ENCODE measurements at places on chromosomes 5 and 9.

GRCh38 chr5:83401775-83402174 is 69.8 kb upstream of the VCAN start:
- no peak for DNase-seq

DNA sequence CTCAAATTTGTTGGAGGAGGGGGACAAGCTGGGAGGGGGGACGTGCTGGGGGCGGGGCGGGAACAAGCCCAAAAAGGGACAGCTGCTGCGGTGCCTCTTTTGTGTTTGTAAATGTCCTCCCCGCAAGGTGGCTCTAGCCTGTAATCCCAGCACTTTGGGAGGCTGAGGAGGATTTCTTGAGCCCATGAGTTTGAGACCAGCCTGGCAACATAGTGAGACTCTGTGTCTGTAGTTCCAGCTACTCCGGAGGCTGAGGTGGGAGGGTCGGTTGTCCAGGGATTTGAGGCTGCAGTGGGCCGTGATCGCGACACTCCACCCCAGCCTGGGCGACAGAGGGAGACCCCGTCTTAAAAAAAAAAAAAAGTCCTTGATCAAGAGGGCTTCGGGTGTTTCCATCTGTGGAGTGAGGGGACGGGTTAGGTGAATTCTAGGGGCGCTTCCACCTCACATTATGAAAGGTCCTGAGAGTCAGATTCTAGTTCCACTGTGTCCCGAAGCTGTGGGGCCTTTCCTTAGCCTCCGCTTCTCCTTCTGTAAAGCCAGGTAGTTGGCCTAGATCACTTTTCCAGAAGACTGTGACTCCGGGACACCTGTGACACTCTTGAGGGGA is 779 bp upstream of the CTNNA1 start:
- DNase-seq: no peak

- DNase-seq: no peak
Observed at GRCh38 chr5:50365426-50366251, 75.4 kb downstream of the EMB start.

DNA sequence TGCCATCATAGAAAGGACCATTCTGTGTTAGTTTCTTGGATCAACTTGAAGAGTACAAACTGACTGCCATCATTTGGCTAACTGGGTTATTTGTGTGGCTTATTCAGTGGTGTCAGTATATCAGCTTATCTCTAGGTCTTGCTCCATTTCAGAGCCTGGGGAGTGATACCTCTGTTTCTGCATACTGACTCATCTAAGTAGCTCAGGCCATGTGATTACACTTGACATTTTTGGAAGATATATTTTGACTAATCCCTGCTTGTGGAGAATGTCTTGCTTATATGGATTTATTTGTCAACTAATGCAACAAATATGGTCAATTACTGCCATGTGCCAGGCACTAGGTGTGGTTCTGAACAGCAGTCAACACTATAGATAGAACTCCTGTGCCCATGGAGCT is 311.7 kb downstream of the YTHDC2 start:
- DNase-seq: no peak
